Activated CD4-positive, alpha-beta T cell treated with anti-CD3 and anti-CD28 coated beads, Interleukin-2, amount 10 ng/mL, durations not matched to agents 7 days and 5 days (primary cell): ENCODE measurements at places on chromosomes 1 and 21. TPM values are rescaled to one million over a fixed set of nuclear protein-coding genes. Genes with fewer than 3 reads are reported as not detected.
A peak's percentile ranks its signal among the peaks of the same experiment; 100 is the strongest.

Gene SMIM1
- not detected for total RNA-seq

GRCh38 chr1:147473733-147474049 lies 67.6 kb upstream of the BCL9 start:
- H3K27ac ChIP-seq: no peak overlapping the region
- peaks cover 14% of the 10 kb centered on the region for H3K27me3 ChIP-seq
- no peak for DNase-seq

DNA sequence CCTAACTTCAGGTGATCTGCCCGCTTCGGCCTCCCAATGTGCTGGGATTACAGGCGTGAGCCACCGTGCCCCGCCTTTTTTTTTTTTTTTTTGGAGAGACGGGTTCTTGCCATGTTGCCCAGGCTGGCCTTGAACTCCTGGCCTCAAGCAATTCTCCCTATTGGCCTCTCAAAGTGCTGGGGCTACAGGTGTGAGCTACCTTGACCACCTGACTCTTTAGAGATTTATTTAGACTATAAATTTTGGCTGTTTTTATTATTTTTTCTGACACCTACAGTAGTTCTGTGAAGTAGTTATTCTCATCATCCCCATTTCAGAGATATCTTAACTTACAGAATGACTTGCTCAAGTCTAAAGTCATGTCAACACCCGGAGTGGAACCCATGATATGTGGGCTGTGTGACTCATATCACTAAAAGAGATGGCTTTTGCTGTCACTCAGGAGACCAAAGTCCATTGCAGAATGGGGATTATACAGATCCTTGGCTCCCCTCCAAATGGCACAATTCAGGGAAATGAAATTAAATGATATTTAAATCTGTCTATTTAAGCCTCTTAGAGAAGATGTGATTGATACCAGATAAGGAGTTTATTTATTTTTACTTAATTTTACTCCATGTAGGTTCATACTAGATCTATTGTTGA lies 93.2 kb downstream of the CTH start:
- H3K4me1 ChIP-seq: peaks cover 2% of the 10 kb centered on the region
- no peak overlapping the region for H3K4me3 ChIP-seq
- peaks cover 22% of the 10 kb centered on the region for H3K27me3 ChIP-seq
- no peak for DNase-seq

DNA sequence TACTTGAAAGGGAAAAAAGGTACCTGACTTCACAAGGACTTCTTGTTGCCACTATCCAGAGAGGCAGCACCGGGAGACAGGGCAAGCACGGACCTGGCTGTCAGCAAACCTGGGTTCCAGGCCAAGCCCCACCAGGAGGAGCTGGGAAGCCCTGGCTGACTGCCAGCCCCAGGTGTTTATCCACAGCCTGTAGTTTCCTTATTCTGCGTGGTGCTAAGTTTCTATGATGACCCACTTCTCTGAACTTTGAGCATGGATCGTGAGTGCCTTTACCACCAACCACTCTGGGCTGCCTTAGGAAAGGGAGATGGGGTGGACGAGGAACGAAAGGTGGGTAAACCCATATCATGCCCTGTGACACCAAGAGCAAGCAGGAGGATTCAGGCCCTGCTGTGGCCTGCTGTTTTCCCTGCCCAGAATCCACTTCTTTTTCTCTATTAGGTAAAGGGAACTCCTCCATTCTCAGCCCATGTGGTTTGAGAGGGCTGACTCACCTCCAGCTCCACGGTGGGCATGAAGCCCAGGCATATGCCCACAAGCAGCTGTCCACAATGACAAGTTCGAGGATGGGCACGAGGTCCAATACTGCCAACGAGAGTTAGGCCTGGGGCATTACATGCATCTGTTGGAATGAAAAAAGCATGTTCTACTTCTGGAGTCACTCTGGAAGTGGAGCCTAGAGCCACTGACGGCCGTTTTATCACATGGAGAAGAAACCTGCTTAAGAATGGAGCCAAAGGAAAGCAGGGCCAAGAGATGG lies 20.3 kb downstream of the TSPAN2 start:
- DNase-seq: no peak
- H3K27ac ChIP-seq: no peak overlapping the region
- H3K4me3 ChIP-seq: no peak overlapping the region
- peaks cover 2% of the 10 kb centered on the region for H3K36me3 ChIP-seq
- H3K27me3 ChIP-seq: no peaks in the 10 kb centered on the region

GRCh38 chr1:2545754-2546514 lies 10.2 kb upstream of the TNFRSF14 start:
- peaks cover 3% of the 10 kb centered on the region for H3K27me3 ChIP-seq
- DNase-seq: peak; percentile 91
- H3K4me3 ChIP-seq: peak overlapping the region; percentile 87

- no peaks in the 10 kb centered on the region for H3K4me1 ChIP-seq
- H3K36me3 ChIP-seq: no peaks in the 10 kb centered on the region
Observed at GRCh38 chr1:14668538-14668937, 70.1 kb downstream of the KAZN start.

GRCh38 chr1:193677874-193678273 lies 491.5 kb upstream of the B3GALT2 start:
- no peak overlapping the region for H3K27ac ChIP-seq
- no peaks in the 10 kb centered on the region for H3K27me3 ChIP-seq
- no peak for DNase-seq
- no peak overlapping the region for H3K4me3 ChIP-seq
- H3K36me3 ChIP-seq: no peaks in the 10 kb centered on the region

DNA sequence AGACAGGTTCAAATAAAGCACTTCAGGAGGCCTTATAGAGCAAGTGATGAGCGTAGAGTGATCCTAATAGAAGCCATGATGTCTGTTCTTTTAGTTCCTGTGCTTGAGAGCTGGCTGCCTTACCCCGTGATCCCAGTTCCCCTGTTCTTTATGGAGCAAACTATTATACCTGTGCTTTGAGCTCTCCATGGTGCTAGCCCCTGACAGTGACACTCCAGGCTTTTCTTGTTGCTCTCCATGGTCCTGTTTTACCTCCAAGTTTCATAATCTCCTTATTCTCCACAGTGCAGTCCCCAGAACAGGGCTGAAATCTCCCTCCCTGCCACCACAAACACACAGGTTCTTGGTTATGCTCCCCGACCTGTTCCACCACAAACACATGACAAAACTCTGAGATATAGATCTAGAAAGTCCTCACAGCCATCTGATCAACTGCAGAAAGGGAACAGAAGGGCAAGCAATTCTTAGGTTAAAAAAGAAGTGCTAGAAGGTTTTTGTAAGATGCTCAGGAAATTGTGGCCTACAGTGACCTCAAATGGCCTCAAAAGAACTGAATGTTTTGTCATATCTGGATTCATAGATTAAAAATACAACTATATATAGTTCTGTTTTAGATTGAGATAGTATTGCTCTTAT lies 6.0 kb downstream of the CADM3 start:
- no peaks in the 10 kb centered on the region for H3K36me3 ChIP-seq
- H3K27me3 ChIP-seq: peaks cover 46% of the 10 kb centered on the region
- DNase-seq: peak; percentile 64
